ENCODE measurements at places on chromosomes 3 and 15.

DNA sequence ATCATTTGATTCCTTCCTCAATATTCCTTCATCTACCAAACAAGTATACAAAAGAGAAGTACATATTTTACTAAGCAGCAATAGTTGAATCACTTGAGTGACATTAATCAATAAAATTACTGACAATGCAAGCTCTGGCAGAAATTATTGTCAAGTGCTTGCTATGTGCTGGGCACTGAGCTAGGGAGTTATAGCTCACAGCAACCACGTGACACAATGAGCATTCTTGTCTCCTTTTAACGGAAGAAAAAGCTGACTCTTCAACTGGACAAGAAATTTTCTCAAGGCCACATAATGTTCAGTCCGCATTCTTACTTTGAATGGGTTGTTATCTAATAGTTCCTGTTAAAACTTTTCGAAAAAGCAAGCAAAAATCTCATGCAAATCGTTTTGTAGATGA lies 500.1 kb downstream of the PYDC2 start:
- no peak for DNase-seq

- DNase-seq: no peak
Observed at GRCh38 chr3:16671690-16672089, 66.5 kb upstream of the DAZL start.

- DNase-seq: no peak
Observed at GRCh38 chr3:125115640-125116039, 59.8 kb upstream of the HEG1 start.

GRCh38 chr3:195591220-195591619 lies 7.5 kb upstream of the APOD start:
- no peak for DNase-seq

- DNase-seq: no peak
Observed at GRCh38 chr3:15628967-15629366, 27.4 kb downstream of the BTD start.

GRCh38 chr3:129605203-129605921 lies 1.1 kb downstream of the PLXND1 start:
- peak; percentile 76 for DNase-seq

GRCh38 chr3:54999811-55000210 lies 72.0 kb upstream of the LRTM1 start:
- DNase-seq: peak; percentile 28

GRCh38 chr3:162719684-162720341 lies 1223.2 kb downstream of the OTOL1 start:
- no peak for DNase-seq
